ENCODE measurements at places on chromosomes 3 and 15.

DNA sequence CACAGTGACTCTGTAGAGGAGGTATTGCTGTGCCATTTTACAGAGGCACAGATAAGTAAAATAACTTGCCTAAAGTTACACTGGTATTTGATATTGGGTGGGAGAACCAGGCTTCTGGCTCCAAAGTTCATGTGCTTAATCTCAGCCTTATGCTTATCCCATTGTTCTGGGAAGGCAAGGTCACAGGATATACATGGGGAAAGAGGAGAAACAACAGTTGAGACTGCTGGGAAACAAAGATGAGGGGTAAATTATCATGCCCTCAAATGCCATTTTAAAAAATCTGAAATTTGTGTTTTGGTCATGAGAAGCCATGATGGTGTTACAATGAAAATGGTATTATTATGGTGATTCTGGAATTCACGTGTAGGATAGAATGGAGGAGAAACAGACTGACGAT is 54.4 kb downstream of the EOMES start:
- DNase-seq: no peak

- no peak for DNase-seq
Measured at GRCh38 chr3:177251755-177252154, 54.5 kb upstream of the TBL1XR1 start.

DNA sequence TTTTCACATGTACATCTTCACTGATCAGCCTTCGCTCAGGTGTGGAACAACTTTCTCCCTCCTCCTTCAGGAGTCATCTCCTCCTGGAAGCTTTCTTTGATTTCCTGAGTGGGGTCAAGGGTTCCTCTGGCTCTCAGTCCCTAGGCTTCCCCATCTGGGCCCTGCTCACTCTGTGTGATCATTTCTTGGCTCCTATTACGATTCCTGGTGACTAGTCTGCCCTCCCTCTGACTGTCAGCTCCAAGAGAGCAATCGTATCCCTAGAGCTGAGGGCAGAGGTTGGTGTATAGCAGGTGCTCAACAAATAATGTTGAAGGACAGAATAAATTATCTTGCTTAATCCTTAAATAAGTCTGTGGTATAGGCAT is 15.3 kb upstream of the PRKCD start:
- no peak for DNase-seq

DNA sequence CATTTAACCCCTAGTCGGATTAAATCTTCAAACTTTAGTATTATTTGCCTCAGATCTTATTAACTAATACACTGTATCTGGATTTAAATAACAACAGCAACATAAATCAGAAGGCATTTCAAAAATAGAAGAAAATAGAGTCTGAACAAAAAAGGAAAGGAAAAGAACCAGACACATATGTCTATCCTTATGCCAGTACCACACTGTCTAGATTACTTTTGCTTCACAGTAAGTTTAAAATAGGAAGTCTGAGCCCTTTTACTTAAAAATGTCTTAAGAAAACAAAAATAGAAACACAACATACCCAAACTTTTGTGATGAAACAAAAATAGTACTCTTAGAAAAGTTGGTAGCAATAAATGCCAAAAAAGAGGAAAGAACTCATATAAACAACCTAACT is 1615.8 kb downstream of the SI start:
- DNase-seq: no peak

DNA sequence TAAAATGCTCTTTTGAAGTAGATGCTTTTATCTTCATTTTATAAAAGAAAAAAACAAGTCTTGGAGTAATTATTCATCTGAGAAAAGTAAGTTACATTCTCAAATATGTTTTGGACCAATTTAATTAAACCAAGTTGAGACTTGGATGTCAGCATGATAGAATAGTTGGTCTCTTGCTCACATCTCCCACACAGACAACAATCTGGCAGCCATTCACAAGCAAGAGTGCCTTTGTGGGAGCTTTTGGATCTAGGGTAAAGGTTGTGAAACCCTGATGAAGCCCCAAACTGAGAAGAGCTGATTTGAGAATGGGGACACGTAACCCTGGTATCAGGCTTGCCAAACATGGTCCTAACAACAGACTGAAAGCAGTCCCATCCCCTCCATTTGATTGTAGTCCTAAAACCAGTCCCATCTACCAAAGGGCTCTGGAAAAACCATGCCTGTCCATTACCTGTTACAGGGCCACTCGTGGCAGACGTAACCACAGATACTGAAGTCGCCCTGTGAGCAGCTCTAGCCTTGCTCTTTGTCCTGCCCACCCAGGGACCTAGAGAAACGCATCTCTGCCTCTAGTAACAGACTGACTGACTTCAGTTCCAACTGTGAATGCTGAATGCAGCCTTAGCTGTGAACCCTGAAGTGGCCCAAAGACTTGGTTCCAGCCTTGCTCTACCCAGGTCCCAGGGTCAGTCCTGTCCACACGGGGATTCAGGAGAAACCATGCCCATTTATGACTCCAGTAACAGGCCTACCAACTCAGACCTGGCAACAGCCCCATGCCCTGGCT is 145.5 kb upstream of the SYNPR start:
- DNase-seq: no peak

- no peak for DNase-seq
Measured at GRCh38 chr15:27324886-27325615, 354.1 kb downstream of the GABRG3 start.

- no peak for DNase-seq
Measured at GRCh38 chr3:141388395-141388794, 20.1 kb downstream of the ZBTB38 start.

DNA sequence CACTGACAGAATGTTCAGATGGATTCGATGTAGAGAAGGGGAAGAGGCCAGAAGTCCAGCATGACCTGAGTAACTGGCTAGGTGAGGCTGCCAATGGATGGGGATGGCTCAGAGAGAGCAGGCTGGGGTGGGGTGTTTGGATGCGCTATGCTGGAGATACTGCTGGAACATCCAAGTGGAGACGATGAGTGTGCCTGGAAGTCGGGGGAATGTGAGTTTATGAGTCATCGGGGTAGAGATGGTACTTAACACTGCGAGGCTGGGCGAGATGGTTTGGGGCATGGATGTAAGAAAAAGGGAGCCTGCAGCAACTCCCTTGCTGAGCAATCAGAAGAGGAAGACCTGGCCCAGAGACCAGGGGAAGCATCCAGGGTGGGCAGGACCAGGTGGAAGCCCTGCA is 180.7 kb downstream of the SLCO3A1 start:
- DNase-seq: no peak

DNA sequence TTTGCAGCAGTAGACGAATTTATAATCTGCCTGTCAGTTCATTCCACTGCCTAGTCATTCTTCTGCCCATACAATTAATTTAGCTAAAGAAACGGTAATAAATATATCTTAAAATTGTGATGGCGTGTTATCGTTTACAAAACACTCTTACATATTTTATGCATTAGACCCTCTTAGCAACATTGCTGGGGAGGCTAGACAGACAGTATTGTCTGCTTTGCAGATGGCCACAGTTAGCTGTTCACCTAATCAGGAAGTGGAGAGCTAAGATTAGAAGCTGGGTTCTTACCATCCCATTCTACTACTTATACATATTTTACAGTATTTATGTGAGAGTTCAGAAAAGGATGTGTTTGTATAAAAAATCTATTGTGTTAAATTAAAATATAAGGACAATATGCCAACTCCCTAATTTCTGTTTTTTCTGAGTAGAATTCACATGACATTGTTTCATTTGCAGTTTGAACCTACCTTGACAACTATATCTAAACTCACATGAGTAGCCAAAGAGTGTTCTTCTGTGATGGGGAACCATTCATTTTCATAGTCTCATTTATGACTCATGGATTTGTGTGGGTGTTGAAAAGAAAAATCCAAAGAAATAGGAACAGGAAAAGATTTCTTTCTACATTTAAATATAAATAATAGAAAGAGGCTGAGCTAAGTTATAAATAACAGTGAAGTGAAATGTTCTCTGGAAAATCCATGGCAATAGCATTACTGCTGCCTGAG is 41.7 kb upstream of the C3orf80 start:
- no peak for DNase-seq

DNA sequence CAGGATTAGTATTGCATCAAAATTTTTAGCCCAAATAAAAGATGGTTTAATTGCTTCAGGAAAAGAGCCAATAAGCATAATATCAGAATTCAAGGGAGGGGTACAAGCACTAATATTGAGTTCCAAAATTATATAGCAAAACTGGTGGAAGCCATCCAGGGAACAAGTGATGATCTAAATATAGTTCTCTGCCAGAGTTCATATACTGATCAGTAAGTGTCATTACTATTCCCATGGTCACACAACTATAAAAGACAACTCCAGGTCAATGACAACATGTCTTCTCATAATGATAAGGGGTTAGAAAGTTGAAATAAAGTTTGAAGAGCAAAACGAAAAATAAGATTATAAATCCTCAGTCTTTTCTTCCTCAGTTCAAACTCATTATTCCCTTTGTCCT is 57.4 kb downstream of the ZNF280D start:
- DNase-seq: no peak

DNA sequence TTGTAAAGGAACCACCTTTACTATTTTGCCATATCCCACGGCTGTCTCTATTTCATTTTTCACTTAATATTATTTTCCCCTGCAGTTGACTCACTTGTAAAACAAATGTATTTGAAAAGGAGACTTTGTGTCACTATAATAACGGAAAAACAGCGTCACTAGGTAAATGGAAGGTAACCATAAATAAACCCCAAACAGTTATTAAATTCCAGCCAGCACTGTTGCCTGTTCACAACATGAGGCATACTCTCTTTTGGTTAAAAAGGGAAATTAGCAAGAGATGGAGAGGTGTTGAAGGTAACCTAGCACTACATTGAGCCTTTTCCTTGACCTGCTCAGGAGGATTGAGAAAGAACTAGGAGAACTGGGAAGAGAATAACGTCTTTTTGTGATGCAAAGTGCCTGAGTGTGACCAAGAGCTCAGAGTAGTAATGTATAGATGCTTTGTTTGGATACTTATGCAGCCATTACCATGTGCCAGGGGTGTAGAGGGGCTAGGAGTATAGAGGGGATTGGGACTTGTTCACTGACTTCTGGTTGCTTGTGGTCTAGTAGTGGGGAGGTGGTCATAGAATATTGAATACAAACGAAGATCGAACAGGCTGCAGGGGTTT is 19.6 kb downstream of the FLNB start:
- DNase-seq: no peak

DNA sequence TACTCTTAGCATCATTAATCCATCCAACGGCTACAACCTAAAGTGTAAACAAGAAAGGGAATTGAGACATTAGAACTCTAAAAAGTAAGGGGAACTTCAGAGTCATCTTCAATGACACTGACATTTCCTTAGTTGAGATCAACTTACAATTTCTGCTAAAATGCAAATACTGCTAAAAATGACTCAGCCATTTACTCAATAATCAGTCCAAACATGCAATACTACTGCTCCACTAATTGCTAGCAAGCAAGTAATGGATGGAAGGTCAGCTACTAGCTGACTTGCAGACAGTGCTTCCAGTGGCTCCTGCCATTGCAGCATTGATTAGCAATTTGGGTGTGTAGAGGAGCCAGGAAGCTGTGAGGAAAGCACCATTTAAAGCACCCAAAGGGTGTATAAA is 28.4 kb downstream of the CD200R1L start:
- no peak for DNase-seq

- DNase-seq: peak; percentile 58
Measured at GRCh38 chr3:52053307-52054304, 2.8 kb downstream of the DUSP7 start.

DNA sequence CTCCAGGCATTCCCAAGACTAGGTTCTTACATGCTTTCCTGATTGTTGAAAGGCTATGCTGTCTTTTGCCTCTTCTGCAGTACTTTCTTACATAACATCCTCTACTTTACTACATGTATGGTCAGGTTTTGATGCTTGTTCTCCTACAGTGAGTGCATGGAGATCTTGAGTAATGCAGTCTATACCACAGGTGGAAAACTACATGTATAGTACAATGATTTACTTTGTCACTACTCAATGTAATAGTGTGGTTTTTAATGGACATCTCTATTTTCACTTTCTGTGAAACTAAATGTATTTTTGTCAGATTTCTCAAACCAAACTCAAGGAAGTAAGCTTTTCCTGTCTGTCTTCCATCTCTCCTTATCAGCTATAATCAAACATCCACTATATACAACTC is 657.0 kb downstream of the TUSC7 start:
- no peak for DNase-seq

DNA sequence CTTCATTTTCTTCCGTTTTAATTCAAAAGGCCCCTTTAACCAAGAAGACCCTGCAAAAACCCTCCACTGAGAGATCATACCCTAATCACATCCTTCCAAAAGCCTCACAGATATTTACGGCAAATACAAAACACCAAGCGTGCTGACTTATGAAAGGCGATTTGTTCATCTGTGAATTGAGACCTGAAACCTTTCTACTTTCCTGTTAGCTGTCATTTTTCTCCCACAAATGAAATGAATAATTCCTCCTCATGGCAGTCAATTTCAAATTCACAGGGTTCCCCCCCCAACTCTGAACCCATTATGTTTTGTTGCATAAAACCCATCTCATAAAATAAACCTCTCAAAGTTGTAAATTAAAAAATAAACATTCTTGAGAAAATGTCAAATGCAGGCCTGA is 149.6 kb downstream of the PDZRN3 start:
- DNase-seq: no peak

DNA sequence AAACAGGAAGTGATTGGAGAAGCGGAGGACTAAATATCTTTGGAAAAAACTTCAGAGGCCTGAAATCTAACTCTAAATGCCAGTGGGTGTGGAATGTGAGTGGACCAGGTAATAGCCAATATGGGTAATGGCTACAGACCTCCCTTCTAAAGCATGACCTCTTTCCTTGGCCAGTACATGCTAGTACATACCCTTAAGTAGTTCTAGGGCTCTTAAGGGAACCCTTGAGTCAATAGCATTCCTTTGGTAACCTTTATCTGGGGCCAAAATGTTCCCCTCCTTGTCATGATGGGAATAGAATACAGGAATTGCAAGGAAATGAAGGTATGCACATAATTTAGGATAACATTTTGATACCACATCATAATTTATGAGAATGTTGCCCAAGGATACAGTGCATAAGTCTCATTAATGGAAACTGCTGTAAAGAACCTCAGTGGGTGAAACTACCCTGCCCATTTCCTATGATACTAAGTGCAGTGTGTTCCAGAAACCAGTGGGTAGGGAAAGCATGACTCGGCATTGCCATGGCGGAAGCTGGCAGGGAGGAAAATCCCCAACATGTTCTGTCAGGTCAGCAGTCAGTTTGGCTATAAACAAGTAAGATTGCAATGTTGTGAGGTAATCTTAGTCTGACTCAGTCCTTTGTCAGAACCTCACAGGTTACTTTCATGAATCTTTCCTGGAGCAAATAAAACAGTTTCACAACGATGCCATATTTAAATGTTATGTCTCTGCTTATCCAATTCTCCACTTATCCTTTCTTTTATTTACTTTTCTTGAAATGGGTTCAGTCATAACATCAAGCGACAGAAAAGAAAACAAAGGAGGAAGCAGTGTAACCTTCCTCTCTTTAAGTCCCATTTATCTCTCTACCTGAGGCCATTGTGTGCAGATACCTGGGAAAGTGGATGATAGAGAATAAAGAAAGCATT is 23.5 kb upstream of the RAP2B start:
- DNase-seq: peak; percentile 81
